ENCODE measurements at places on chromosomes 5 and 9.

DNA sequence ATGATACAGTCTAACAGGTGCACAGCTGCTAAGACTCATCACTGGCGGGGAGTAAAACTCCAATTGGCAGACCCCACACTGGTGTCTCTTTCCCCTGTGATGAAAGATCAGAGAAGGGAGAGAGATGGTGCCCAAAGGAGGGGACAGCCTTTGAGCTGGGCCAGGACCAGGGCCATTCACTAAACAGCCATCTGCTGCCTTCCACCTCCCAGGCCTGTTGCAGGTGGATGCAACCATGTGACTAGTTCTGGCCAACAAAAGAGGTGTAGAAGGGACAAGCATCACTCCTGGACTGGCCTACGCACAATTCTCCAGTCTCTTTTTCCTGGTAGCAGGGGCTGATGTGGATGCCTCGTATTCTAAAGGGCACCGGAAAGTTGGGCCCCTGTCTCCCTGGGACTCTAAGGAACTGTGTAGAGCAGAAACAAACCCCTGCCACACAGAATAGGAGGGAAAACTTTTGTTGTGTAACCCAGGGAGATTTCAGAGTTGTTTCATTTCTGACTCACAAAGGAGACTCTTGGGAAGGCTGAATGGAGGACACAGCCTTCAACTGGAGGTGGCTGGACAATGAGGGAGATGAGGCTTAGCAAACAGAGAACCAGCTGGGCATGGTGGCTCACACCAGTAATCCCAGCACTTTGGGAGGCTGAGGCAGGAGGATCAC, 26.9 kb downstream of the TNIP1 start:
- no peak for DNase-seq

GRCh38 chr5:27701931-27702903, 663.8 kb upstream of the CDH9 start:
- peak; percentile 84 for DNase-seq

GRCh38 chr9:69945671-69946141, 97.9 kb upstream of the MAMDC2 start:
- DNase-seq = no peak

- no peak for DNase-seq
These were observed 267.5 kb downstream of the ACTL7B start for GRCh38 chr9:108588246-108588645.

DNA sequence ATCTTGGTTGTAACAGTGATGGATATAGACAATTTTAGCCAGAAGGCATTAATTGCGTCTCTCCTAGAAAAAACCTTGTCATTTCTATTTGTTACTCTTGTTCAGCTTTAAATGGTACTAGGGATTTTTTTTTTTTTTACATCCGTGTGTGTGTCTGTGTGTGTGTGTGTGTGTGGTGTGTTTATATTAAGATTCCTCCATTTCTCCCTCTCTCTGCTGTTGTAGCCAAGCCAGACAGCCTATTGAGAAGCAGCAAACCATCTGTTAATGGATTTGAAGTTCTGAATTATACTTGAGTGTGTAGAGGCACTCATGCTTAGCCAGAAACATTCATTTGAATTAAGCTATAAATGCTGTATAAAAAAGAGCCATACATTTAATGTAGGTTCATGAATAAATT, 72.3 kb downstream of the SLF1 start:
- DNase-seq = no peak

DNA sequence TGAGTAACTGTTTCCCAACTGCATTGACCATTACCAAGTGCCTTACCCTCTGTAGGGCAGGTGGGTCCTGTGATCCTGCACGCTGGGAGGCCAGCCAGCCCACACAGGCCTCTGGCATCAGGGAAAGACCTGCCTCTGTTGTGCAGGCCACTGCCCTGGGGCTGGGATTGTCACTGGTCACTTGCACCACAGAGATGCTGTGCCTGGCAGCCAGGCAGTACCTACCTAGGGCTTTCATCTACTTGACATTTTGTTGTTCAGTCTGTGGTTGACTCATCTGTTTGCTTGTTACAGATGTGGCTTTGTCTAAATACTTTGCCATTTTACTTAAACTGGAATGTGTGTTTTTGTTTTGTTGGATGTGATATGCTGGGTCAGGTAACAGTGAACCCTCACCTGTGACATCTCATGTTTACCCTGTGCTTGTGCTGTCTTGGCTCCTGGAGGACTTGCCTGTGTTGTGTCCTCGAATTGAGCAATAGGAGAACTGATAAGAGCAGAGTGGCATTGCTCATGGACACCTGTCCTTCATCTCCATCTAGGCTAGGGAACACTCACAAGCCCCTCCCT, 32.8 kb downstream of the SECISBP2 start:
- no peak for DNase-seq

- DNase-seq = peak; percentile 45
These were observed 235.9 kb downstream of the FER start for GRCh38 chr5:108983461-108984092.

GRCh38 chr5:76576450-76576849, 46.8 kb downstream of the F2RL2 start:
- DNase-seq = no peak

GRCh38 chr9:22129133-22129532, 120.0 kb upstream of the CDKN2B start:
- no peak for DNase-seq

GRCh38 chr5:177967221-177967887, 28.7 kb downstream of the PROP1 start:
- no peak for DNase-seq

DNA sequence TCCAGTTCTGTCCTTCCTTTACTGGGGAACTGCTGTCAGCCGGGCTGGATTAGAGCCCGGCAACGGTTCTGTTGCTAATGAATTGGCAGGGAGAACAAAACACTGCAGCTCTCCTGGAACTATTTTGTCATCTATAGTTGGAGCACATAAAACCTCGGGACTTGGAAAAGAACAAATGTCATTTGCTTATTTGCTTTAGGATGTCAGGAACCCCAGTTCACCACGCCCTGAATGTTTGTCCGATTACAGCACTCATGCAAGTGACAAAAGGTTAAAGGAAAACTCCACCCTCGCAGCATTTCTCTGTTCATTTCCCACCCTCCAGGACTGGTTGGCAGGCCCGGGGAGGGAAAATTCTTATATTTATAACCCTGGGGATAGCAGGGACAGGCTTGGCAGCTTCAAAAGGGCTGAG, 66.4 kb upstream of the PLPP1 start:
- DNase-seq = peak; percentile 57

DNA sequence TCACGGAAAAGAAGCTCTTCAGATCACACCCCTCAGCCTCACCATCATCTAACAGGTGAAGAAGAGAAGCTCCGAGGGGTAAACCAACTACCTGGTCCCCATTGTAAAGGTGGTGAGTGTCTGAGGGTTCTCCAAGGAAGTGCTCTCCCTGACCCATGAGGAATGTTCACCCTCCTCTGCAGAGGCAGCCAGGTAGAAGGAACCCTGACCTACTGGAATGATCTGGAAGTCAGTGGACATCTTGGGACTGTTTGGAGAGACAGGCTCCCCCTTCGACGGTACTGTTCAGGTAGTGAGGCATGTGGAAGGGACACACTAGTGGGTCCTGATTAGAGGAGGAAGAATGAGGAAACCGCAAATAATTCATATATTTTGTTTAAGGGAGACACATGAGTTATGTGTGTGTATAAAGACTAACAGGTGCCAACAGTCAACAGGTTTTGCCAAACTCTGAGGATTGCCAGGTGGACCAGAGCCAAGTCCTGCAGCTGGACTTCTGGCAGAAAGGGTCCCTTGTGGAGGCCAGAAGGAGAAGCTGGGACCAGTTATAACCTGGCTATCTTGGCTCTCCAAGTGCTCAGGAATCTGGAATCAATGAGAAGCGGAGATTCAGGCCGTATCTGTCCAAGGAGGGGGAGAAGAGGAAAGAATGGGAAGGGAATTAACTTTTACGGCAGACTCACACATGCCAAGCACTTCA, 3.0 kb upstream of the ZBTB34 start:
- no peak for DNase-seq

GRCh38 chr5:161676103-161676502, 9.4 kb upstream of the GABRA6 start:
- no peak for DNase-seq

DNA sequence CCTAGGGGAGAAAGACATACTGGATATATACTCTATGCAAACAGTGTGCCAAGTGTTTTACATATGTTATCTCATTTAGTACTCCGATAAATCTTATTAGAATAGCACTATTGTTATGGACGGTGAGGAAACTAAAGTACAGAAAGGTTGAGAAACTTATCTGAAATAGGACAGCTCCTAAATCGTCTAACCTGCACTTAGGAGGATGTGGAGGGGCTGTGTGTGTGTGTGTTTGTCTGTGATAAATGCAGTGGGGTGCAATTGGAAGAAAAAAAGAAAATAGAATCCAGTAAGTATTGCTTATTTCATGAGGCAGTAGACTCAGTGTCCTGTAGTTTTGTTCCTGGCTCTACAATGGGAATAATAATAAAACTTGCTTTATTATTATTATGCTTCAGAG, 106.4 kb upstream of the IL6ST start:
- DNase-seq = no peak

DNA sequence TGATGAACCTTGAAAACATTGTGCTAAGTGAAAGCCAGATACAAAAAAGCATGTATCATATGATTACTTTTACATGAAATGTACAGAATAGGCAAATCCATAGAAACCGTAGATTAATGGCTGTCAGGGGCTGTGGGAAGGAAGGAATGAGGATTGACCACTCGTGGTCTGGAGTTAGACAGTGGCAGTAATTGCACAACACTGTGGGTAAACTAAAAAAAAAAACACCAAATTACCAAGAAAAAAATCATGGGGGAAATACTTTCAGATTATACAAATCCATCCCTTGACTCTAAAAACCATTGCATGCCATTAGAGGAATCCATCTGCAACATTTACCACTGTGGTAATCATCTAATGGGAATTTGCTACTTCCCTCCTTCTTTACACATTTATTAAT, 140.0 kb downstream of the SIL1 start:
- no peak for DNase-seq

GRCh38 chr9:82146677-82147076, 158.1 kb downstream of the SPATA31D1 start:
- DNase-seq = no peak

DNA sequence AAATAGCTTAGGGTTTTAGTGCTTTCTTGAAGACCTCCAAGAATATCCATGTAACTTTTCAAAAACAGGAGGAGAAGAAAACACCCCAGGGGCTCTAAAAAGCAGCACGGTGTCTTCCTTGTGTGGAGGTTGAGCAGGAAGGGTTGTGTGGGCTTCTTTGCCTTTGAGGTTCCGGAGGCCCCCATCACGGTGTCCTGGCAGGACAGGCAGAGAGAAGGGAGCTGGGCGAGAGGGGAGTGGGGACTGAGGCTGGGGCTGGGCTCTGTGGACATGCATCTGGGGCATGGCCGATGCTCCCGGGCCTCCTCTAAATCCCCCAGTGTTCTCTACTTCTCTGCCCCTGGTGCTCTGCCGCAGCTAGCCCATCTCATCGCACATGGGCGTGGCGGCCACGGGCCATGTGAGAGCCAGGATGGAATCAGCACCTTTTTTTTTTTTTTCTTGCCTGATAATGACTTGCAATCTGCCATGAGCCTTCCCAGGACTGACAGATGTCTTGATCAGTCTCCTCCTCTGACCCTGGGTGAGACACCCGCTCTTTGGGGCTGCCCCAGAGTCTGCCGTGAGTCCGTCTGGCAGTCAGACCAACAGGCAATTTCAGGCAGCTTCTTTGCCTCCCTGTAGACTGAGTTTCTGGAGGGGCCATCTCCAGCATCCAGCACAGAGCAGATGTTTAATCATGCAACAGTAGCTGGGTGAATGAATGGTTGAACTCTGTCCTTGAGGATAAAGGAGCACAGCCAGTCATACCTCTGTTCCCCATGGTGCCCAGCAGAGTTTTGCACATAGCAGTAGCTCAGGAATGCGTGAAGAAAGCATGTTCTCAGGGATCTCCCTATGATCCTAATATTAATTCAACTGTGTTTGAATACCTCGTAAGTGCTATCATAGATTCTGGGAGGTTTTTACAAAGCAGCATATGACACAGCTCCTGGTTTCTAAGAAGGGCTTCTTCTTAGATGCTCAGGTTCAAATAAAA, 12.1 kb downstream of the CXCL14 start:
- DNase-seq = no peak

DNA sequence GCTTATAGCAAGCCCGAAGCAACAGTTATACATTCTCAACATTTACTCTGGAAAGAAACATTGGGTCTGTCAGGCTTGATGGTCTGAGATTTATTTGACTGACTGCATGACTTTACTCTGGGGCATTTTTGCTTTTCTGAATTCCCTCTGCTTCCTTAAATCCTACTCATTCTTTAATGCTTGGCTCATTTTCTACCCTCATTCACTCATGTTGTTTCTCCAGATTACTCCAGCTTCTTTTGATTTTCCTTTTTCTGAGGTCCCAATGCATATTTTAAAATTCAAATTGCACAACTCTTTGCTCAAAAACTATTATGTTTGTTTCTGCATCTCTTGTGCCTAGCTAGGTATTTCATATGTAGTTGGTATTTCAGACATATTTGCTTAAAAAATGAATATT, 2002.9 kb upstream of the NUDT12 start:
- DNase-seq = no peak

GRCh38 chr5:8944005-8944404, 601.9 kb downstream of the SEMA5A start:
- DNase-seq = peak; percentile 90

- no peak for DNase-seq
These were observed 5.8 kb upstream of the MYOZ3 start for GRCh38 chr5:150655221-150655620.

GRCh38 chr5:169980418-169981053, at the start of gene INSYN2B:
Gene INSYN2B, minus strand, starts transcription at chr5:169980495. Its CDS starts 96,597 bp downstream, at chr5:169883898.
- peak; percentile 90 for DNase-seq

DNA sequence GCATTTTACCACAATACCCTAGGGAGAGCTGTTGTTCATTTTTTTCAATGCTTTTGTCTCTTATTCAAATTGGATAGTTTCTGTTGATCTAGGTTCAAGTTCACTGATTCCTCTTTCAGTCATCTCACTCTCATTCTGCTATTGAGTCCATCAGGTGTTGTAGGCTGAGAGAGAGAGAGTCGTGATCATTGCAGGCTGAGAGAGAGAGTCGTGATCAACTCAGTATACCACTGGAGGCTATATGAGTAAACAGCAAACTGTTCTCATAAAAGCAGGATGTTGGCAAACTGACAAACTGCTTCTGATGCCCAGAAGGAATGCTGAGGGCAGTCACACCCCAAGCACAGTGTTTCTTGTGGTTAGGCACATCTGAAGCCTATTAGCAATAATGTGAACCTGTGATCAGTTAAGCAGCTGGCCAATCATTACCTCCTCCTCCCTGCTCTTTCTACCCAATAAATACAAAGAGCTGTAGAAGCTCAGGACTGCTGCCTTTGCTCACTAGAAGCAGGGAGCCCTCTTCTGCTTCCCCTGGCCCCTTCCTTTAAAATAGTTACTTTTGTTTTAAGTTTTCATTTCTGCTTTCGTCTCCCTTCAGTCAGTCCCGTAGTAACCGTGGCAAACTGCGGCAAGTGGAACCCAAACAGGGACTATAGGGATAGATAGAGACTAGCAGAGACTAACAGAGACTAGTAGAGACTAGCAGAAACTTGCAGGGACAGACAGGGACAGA, 476.1 kb upstream of the ACO1 start:
- DNase-seq = peak; percentile 74

DNA sequence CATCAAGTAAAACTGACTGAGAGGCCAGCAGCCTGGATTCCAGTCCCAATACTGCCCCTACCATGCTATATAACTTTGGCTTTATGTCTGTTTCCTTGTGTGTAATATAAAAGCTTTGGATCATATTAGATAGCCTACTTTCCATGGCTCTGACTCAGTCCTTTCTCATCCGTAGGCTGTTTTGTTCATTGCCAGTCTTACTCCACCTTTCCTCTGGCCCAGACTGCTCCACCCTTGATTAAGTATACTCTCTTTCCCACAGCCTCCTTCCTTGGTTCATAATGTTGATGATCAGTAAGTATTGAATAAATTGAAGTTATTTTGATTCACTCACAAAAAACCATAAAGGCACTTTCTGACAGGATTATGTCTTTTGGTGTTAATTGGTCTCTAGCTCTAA, 1.5 kb upstream of the MRPS30 start:
- no peak for DNase-seq
